Ecto neural progenitor cell (in vitro differentiated cells): ENCODE measurements at places on chromosomes 13 and 19.

DNA sequence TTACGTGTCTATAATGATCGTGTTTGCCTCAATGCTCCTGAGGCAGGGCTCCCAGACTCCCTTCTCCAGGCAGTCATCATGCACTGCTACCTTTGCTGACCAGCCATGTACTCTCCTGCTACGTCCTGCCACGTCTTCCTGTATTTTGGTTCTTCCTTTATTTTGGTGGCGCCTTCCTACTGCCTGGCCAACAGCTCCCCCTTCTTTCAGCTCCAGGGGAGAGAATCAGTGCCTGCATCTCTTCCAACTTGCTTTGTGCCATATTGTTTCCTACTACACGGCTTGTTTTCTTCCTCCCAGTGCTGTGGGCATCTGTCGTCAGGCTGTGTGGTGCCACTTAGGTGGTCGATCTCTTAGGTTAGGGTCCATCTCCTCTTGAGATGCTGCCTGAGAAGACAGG lies 96.2 kb downstream of the FGF9 start:
- no peak for DNase-seq

DNA sequence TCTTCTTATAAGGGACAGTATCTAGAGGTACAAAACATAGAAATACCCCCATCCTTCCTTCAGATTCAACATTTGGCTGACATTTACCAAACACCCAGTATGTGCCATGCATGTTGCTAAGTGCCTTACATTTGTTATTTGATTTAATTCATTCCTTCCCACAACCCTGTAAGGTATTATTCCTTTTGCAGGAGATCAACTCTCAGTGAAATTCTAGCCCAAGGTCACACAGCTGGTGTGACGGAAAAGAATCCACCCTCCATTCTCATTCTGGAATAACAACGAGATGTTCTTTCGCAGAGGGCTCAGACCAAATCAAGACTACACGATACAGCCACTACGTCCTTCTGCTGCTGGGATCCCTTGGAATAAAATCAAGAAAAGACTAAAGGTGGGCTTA lies 67.8 kb downstream of the C13orf42 start:
- DNase-seq: no peak

GRCh38 chr13:27203854-27204253 lies 32.2 kb upstream of the USP12 start:
- DNase-seq: no peak

GRCh38 chr13:37403776-37404527 lies 194.6 kb downstream of the POSTN start:
- no peak for DNase-seq

DNA sequence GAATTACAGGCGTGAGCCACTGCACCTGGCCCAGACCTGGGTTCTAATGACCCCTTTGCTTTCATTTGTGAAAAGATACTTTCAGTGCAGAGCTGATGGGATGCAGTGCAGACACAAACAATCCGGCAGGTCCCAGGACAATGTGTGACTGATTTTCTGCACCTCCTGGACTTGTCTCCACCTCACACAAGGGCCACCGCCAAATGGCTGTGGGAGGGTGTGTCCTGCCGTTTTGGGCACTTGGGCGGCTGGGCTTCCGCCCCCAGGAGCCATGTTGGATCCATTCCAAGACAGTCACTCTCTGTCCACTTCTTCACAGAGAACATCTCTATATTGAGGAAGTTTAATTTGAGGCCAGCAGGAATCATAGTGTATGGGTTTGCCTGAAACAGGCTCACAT lies 112.3 kb upstream of the ZNF507 start:
- DNase-seq: no peak

GRCh38 chr13:92463134-92463533 lies 763.5 kb upstream of the GPC6 start:
- no peak for DNase-seq

GRCh38 chr13:34207872-34208271 lies 389.9 kb downstream of the RFC3 start:
- no peak for DNase-seq

DNA sequence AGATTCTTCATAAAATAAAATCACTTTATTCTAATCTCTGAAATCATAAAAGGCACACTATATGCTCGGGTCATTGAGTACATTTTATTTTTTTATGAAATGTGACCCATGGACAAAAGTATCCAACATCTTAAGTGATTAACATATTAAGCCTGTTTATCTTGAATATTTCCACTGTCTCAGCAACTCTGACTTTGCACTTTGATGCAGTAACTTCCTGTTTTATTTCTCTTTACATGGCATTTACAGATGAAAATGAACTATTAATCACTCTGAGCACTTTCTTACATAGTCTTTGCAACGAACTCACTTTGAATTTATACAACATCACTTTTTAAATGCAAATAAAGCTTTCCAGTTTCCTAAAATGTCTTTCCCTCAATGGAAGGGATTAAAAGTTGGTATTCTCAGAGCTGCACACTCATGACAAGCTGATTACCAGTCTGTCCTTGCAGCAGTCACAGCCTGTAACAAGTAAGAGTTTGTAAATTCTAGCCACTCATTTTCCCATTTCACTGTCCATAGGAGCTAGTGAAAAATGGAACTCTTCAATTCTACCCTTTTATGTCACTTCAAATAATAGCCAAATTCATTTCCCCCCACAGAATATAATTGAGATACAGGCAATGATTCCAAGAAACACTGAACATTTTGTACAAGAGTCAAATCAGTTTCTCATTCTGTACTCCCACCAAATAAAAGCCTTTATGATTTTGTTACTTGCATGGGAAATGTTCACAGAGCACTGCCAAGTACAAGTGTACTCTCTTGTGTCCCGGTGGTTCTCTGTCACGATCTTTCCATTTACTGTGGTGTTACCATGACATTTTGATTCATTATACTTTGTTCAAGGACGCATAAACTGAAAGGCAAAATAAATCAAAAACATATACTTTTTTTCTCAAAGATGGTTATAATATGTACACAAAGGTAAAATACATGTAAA lies 1968.9 kb downstream of the PCDH9 start:
- no peak for DNase-seq
